ENCODE measurements at places on chromosomes 4 and X.

- no peak for DNase-seq
Measured at GRCh38 chr4:128285085-128285997, 2.3 kb downstream of the PGRMC2 start.

GRCh38 chr4:119971431-119972084 is 95.1 kb downstream of the MAD2L1 start:
- no peak for DNase-seq

GRCh38 chrX:130555341-130555740 is 153.6 kb downstream of the RBMX2 start:
- no peak for DNase-seq

GRCh38 chr4:104979083-104979760 is 167.5 kb upstream of the TET2 start:
- DNase-seq, result no peak

DNA sequence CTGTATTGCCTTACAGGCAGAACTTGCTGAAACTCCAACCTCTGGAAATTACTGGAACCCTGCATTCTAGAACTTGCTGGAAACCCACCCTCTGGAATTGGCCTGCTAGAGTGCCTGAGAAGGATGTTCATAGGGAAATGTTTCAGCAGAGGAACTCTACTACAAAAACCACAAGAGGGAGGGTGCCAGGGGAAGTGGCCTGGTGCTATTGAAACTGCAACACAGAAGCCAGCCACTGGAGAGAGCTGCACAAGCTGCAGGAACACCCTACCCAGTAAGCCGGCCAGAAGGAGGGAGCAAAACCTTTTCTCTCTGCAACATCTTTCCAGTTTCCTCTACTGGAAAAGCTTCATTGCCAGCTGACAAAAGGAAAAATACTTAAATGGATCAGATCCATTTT is 2.5 kb upstream of the BRWD3 start:
- DNase-seq, result no peak

DNA sequence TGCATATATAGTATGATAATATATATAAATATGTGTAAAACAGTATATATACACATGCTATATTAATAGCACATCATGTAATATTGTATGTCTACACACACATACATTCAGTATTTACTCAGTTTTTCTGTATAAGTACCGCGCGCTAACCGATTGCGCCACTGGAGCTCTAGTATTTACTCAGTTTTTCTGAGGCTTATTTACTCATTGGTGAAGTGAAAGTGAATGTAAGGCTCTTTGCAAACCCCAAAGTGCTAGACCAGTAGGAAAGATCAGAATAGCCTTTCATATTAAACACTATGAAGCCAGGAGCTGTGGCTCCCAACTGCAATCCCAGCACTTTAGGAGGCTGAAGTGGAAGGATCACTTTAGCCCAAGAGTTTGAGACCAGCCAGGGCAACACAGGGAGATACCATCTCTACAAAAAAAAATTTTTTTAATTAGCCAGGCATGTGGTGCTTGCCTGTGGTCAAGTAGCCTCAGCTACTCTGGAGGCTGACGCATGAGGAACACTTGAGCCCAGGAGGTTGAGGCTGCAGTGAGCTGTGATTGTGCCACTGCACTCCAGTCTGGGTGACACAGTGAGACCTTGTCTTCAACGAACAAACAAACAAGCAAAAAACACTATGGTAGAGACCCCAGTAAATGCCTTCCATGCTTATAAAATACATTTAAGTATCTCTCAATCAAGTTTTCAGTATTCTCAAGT is 125.8 kb downstream of the KIT start:
- DNase-seq, result no peak

GRCh38 chrX:144327495-144327894 is 443.6 kb downstream of the UBE2NL start:
- DNase-seq, result no peak

GRCh38 chr4:156029691-156030090 is 76.0 kb upstream of the CTSO start:
- DNase-seq, result no peak

DNA sequence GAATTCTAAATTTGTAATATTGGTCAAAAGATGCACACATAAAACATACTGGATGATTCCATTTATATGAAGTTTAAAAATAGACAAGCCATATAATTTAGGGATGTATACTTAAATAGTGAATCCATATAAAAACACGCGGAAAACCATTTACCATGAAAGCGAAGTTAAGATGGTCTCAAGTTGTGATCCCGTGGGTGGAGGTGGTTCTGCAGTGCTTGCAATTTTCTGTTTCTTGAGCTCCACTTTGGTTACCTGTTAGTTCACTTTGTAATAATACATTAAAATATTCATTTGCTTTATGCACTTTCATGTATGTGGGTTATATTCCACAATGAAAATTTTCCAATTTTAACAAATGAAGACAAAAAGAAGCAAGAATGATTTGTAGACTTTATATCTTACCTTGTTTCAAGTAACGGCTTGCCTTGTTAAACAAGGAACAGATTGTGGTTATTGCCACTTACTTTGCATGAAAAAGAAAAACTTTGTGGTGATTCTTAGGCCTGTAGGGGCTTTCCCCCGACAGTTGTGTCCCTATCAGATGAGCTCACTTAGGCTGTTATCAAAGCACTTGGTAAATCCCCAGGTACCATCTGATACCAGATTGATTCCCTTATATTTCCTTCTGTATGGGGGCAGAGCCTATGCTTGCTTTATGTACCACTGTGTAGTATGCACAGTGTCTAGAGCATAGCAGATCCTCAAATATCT is 12.2 kb downstream of the UCP1 start:
- DNase-seq, result no peak

DNA sequence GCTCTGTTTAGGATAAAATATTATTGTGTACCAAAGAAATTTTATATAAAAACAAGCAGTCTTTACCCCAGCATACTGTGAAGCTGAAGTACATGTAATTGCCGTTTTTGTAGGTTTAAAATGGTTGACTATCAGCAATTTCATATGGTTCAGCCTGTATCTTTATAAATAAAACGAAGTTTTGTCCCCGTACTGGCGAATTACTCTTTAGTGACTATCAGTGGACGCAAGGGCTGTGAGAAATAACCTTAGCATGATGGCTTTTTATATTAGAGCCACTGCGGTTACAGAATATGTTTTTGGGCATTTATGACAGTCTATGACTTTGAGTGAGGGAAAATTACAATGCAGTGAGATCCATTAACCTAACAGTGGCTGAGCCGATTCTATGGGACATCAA is 1.2 kb downstream of the GPM6B start:
- DNase-seq, result no peak

DNA sequence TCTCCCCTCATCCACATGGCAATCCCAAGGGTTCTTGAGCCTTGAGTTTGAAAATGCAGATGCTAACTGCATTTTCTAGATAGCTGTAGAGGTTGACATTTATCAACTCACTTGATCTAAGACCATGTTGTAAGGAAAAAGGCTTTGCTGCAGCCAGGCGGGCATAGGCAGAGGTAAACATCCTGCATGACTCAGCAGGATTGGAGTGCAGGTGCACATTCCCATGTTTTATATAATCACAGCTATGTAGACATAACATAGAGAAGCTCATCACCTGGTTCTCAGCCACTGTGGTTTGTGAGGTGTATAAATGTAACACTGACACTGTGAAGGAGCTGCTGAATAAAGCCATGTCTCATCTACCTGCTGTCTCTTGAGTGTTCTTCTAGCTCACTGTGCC is 62.3 kb upstream of the PDE5A start:
- no peak for DNase-seq

GRCh38 chr4:36303426-36304137 is 22.2 kb downstream of the DTHD1 start:
- DNase-seq, result no peak

GRCh38 chr4:121785479-121785878 is 15.6 kb upstream of the EXOSC9 start:
- DNase-seq, result no peak

DNA sequence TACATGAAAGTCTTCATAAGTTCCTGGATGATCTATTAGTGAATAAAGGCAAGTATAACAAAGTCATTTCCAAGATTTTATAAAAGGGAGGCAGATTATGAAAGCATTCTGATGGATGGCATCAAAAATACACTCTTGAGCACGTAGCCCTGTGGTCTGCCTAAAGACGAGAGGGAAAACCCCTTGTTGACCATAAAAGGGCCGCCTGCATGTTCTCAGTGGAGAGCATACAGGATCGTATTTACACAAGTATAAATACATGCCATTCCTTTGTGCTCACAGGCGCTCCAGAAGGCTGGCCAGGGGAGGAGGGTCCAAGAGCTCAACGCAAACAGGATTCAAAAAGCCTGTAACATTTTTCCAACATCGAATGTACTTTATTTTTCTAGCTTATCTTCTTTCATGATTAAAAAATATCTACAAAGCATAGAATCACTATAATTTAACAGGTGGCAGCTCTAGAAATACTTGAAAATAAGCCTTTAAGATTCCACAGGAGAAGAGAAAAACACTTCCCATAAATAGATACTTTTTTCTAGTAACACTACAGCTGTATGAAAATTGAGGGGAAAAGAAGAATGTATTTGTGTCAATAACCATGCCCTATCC is 29.6 kb downstream of the PDGFC start:
- DNase-seq, result peak; percentile 60

DNA sequence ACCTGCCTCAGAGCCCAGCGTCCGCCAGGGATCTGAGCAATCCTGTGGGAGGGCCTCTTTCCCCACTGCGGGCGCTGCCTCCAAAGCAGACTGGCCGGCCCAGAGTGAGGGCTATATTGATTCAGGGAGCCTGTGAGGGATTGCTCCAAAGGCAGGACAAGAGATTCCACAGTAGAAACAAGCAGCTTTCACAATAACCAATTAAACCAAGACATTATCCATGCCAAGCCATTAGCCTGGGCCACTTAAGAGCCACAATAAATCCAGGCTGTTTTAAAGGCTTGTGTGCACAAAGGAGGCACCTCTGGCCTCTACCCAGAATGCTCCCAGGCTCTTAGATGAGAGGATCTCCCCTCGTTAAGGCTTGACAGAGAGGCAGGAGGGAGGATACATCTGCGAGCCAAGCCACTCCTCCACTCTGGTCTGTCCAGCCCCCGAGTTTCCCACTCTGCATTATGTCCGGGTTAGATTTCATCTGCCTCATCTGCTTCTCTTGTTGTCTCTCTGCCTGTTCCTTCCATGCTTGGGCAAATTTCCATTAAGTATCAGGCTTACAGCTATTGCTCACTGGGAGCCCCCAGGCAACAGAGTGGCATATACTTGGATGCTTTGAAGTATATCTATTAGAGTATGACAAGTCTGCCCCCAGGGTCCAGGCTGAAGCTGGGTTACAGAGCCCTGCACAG is 357.9 kb downstream of the UNC5C start:
- no peak for DNase-seq
